ENCODE measurements at places on chromosomes 12 and 14.

- DNase-seq, result no peak
Observed at GRCh38 chr12:51217133-51217967, 512 bp downstream of the POU6F1 start.

DNA sequence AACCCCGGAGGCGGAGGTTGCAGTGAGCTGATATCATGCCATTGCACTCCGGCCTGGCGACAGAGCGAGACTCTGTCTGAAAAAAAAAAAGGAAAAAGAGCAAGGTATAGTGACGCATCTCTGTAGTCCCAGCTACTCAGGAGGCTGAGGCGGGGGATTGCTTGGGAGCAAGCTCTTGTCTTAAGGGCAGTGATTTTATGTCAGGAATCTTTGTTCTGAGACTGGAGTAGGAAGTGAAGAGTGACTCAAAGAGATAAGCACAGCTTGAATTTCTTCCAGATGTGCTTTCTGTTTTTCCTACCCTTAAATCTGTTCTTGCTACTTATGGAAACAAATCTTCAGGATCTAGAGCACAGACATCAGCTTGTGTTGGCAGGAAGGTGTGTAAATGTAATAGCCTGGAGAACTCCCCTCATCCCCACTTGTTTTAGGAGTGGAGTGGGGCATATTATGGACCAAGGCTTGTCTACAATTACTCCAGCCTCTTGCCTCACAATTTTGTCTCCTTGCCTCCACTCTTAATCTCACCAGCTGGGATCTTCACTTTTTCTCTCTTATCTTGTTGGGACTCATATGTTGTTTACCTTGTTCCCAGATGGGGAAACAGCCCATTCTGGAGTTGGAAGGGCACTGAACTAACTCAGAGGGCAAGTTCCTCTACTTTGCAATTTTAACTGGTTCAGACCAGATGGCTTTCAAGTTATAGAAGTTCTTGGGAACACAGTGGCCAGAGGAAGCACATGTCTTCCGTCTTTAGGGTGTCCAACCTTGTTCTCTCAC is 7.5 kb downstream of the TMED2 start:
- DNase-seq, result no peak

GRCh38 chr12:116060764-116061163 is 216.7 kb downstream of the MED13L start:
- DNase-seq, result no peak

DNA sequence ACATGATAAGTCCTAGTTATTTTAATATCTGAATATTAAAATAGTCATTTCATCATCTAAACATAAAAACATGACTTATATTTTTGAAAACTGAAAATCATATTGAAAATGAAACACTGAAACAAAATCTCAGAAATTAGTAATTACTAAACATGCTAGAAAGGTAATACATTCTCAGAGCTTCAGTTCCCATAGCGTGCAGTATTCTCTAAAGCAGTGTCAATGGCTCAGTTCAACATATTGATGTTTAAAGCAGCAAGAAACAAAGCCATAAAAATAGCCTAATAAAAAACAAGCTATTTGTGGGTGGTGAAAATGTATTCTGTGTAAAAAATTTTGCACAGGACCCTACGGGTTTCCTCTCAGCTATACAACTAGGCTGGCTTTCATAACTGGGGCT is 1337.4 kb downstream of the FSCB start:
- DNase-seq, result no peak

- no peak for DNase-seq
Observed at GRCh38 chr14:24182110-24182882, 6.3 kb downstream of the IPO4 start.
